ENCODE measurements at places on chromosomes 7 and 10.

DNA sequence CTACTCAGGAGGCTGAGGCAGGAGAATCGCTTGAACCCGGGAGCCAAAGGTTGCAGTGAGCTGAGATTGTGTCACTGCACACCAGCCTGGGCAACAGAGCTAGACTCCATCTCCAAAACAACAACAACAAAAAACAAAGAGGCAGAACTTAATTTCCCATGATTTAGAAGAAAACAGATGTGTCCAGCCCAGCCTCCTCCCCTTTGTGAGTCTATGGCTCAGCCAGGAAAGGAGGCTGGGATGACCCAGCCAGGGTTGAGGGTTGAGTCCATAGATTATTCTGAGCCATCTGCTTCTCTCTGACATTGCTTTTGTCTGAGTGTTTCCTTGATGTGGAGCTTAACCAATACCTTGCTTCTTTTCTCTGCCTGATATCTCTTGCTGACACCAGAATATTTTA is 994.1 kb downstream of the TYW1 start:
- DNase-seq: no peak

- no peak for DNase-seq
Measured at GRCh38 chr7:119578116-119578515, 694.9 kb upstream of the KCND2 start.

GRCh38 chr7:129095258-129095657 is 40.3 kb upstream of the TNPO3 start:
- peak; percentile 77 for DNase-seq

- DNase-seq: no peak
Measured at GRCh38 chr10:78476156-78476555, 442.5 kb downstream of the RPS24 start.

DNA sequence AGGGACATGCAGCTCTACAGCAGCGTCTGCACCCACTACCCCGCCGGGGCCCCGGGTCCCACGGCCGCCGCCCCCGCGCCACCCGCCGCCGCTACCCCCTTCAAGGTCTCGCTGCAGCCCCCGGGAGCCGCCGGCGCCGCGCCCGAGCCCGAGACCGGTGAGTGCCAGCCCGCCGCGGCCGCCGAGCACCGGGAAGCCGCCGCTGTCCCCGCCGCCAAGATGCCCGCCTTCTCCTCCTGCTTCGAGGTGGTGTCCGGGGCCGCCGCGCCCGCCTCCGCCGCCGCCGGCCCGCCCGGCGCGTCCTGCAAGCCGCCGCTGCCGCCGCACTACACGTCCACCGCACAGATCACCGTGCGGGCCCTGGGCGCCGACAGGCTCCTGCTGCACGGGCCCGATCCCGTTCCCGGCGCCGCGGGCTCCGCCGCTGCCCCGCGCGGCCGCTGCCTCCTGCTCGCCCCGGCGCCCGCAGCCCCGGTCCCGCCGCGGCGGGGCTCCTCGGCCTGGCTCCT is 631 bp downstream of the OTUD1 start:
- DNase-seq: peak; percentile 50

DNA sequence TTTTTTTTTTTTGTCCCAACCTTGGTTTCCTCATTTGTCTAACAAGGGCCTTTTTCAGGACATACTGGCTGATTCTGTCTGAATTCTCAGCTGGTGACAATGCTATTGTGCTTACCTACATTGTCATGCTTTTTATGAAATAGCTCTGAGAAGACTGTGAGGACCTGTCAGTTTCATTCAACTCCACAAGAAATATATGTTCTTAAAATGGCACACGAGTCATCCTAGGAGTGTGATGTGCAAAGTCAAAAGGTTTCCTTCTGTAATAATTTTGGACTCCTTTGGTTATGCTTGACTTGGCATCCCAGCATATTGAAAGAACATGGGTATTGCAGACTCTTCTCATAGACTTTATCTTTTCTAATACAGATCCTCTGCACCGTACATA is 316.0 kb downstream of the GFRA1 start:
- no peak for DNase-seq

GRCh38 chr7:26153823-26154783 is 2.1 kb downstream of the NFE2L3 start:
- DNase-seq: no peak

DNA sequence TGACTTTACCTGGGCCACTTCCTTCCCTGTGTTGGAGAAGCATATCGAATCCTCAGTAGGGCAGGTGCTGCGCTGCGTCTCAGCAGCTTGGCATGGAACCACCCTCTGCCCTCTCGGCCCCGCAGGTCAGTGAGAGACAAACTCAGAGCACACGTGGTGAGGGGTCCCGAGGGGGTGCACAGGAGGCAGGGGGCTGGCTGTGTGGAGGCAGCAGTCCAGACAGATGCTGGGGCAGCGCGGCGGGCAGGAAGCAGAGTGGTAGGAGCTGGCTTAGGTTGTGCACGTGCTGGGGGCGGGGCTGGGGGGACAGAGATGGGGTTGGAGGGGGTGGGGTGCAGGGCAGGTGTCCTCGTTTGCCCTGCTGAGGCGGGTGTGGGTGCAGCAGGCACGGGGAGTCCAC is 33.1 kb downstream of the NUB1 start:
- DNase-seq: no peak

DNA sequence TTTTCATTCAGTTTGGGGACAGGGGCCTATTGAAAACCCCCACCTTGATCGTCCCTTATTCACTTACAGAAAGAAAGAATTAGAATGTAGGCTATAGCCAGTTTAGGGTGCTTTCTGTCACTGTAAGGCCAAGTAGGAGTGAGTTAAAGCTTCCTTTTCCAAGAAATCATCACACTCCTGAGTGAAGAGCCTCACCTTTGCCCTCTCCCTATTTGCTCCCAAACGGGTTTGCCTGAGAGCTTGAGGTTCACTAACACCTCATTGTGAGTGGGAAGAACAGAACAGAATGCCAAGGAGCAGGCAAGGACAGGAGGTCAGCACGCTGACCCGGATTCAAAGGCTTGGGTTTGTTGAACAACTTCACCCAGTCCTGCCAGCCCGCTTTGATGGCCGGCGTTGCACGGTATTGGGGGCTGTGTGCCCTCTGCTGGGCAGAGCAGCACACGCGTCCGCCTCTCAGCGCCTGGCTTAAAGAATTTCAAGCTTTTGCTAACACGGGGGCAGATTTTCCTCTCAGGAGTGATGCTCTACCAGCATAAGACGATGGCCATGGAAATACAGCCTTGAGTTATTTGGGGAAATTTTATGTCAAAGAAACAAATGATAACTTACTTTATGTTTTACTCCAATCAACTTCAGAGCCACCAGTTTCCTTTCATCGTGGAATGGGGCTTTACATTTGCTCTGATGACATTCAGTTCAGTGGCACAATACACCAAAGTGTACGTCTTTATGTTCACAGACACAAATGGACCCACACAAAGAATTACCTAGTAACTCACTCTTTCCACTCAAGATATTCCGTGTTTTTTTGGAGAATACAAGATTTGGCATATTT is 470.0 kb downstream of the SUGCT start:
- no peak for DNase-seq

All from naive thymus-derived CD4-positive, alpha-beta T cell (primary cell).